Right ventricle myocardium inferior (tissue), 1 donor: ENCODE measurements at places on chromosomes 5 and 9.

- DNase-seq: no peak
Measured at GRCh38 chr5:37424441-37424840, 45.3 kb downstream of the WDR70 start.

DNA sequence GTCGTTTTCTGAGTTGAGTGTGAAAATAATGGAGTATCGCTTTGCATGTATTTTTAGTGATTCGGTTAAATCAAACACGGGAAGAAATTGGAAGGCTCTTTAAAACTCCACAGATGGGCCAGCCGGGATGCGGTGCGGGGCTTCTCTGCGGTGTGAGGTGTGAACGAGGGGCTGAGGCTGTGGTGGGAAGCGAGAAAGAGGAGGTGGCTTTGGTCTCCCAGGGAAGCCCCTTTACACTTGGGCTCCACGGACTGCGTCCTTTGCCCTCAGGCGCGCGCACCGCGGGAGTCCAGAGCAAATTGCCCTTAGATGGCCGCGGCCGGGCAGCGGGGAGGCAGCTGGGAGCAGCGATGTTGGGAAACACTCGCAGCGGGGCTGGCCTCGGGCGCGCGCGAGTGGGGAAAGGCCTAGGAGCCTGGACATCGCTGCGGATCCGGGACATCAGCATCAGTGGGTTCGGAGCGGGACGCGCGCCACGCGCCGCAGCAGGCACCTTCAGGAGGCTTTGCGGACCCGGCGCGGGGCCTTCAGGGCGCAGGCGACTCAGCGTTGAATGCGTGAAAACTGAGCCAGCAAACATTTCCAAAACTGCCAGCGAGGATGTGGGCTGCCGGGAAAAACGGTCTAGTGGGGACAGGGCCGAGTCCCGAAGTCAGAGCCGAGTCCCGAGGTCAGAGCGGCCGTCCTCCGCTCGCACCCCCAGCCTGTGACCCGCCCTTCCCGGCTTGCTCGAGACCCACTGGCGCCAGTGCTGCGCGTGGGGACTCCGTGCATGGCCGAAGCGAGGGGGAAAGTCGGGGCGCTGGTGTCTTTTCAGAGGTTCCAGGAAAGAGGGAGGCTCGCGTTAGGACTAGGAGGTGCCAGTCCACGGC is 6.5 kb downstream of the IRX1 start:
- no peak for DNase-seq

DNA sequence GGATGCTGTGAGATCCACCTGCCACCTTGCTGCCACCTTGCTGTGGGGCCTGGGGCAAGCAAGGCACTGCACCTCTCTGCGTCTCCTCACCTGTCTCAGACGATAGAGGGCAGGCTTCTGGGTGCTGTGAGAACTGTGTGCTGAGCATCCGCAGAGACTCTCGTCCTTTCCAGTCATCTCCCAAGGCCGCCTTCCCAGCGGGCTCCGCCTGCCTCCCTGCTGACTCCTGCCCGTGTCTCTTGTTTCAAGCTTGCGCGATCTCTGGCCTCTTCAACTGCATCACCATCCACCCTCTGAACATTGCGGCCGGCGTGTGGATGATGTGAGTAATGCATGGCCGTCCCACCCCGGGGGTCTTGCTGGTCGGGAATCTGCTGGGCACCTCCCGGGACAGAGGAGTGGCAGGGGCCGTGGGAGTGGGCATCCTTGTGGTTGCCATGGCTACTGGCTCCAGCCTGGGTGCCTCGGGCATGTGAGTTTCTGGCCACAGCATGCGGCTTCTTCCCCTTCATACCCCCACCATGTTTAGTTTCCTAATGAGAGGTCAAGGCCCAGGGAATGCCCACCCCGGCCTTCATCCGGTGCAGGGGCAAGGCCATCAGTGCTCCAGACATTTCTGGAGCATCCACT is 3.6 kb downstream of the CACFD1 start:
- no peak for DNase-seq

- DNase-seq: no peak
Measured at GRCh38 chr5:179731791-179732411, 721 bp upstream of the MAML1 start.

- DNase-seq: no peak
Measured at GRCh38 chr9:23290973-23291372, 535.1 kb downstream of the ELAVL2 start.

GRCh38 chr5:103938146-103938695 is 375.6 kb upstream of the NUDT12 start:
- DNase-seq: no peak

DNA sequence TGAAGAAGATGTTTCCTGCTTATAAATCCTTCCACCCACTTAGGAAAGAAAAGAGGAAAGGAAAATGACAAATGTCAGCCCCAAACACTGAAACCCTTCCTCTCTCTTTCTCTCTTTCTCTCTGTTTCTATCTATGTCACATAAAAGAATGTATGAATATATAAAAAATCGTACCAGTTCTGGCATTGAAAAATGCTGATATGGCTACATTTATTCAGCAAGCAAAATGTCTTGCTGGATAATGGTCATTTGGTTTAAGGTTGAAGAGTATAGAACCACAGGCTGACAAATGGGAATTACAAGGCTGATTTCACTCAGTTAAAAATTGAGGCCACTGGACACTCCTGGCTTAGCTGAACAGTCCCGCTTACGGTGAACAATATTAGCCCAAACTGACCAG is 335.9 kb downstream of the PARP8 start:
- no peak for DNase-seq

DNA sequence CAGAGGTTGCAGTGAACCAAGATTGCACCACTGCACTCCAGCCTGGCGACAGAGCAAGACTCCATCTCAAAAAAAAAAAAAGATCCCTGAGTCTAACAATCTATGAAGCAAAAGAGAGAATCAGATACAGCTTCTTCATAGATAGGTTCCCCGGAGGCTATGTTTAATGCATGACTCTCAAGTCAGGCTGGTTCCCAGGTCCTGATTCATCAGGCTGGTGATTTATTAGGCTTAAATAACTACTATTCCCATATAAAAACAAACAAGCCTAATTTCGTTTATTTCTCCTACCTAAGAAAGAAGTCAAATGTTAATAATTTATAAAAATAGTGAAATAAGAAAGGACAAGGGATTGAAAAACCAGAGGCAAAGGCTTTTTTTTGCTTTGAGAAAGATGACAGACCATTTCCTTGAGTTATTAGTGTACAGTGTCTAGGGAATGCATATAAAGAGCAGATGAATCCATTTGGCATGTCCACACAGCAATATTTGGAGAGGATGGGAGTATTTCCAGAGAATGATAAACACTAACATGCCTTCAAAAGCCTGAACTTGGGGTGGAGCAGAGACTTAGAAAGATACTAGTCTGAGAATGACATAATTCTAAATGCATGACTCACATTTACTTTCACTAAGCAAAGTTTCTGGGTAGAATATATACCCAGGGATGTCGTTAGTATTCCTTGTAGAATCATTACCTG is 115.3 kb downstream of the NREP start:
- DNase-seq: no peak

GRCh38 chr9:120710110-120710981 is 3.9 kb downstream of the MEGF9 start:
- DNase-seq: no peak

GRCh38 chr9:76417394-76417793 is 23.2 kb upstream of the RFK start:
- no peak for DNase-seq

GRCh38 chr5:95892784-95893354 is 68.8 kb downstream of the ELL2 start:
- DNase-seq: no peak

- no peak for DNase-seq
Measured at GRCh38 chr9:16645970-16646369, 224.5 kb downstream of the BNC2 start.

DNA sequence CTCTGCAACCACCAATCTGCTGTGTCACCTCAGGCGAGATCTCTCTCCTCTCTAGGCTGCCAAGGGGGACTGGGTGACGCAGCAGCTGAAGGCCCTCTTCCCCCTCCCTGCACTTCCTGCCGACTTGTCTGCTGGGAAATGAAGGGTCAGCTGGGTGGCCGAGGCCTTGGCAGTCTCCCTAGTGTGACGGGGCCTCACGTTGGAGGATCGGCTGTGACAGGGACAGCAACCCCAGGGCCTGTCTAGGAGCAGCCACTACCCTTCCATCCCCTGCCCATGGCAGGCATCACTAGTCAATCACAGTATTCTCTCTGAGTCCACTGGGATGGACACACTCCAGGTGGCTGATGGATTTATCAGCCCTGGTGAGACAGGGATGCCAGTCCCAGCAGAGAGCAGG is 107.3 kb upstream of the SARDH start:
- peak; percentile 86 for DNase-seq

DNA sequence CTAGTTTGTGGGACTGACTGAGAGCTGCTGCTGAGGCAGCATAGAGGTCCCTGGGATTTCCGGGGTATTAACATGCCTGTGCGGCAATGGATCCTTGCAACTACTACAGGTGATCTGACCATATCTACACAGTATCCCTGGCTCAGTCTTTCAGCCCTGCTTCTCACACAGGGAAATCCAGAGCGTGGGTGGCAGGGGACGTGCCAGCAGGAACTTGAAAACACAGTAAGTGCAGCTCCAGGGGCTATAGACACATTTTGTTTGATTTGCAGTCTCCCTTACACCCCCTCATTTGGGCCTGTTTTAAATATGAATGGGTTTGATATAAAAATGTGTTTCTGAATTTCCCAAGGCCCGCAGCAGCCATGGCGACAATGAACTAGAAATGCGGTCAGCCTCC is 209.5 kb downstream of the DCP2 start:
- DNase-seq: no peak

- no peak for DNase-seq
Measured at GRCh38 chr5:139494256-139494655, 11.7 kb upstream of the STING1 start.

DNA sequence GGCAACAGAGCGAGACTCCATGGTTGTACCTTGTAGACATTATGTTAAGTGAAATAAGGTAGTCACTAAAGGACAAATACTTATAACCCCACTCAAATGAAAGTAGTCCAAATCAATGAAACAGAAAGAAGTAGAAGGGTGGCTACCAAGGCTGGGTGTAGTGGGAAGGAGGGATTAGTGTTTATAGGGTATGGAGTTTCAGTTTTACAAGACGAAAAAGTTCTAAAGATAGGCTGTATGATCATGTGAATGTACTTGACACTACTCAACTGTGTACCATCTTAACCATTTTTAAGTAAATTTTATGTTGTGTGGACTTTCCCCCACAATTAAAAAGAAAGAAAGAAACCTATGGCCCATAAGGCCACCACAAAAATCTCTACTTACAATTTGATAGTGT is 32.2 kb downstream of the ALDH7A1 start:
- DNase-seq: no peak

DNA sequence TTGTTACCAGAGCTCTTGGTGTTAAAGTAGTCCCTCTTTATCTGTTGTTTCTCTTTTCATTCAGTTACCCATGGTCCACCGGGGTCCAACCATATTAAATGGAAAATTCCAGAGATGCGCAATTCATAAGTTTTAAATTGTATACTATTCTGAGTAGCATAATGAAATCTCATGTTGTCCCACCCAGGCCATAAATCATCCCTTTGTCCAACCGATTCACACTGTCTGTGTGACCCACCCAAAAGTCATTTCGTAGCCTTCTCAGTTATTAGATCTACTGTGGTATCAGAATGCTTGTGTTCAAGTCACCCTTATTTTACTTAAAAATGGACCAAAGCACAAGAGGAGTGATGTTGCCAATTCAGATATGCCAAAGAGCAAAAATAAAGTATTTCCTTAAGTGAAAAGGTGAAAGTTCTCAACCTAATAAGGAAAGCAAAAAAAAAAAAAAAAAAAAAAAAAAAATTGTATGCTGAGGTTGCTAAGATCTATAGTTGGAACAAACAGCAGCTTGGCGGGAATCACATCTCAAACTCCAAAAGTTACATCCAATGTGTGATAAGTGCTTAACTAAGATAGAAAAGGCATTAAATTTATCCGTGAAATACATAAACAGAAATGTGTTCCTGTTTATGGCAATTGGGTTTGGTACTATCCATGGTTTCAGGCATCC is 106.8 kb upstream of the GPBP1 start:
- no peak for DNase-seq

DNA sequence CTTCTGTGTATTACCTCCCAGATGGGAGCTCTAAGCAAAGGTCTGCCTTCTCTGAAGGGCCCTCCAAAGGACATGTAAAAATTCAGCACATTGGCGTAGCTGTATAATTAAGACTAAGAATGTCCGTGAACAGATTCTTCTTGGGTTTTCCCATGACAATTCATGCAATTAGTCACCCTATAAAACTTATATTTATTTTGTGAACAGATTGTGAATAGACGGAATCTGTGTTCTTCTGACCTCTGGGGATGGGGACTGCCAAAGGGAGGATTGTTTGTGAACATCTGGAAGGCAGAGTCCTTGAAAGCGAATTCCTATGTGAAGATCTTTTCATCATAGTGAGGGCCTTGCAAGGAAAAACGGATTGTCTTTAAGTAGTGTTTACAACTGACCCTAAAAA is 111.3 kb downstream of the EGFLAM start:
- no peak for DNase-seq

- DNase-seq: no peak
Measured at GRCh38 chr5:88845081-88845697, 37.8 kb downstream of the MEF2C start.

GRCh38 chr9:70263421-70263820 is 4.6 kb downstream of the SMC5 start:
- no peak for DNase-seq

DNA sequence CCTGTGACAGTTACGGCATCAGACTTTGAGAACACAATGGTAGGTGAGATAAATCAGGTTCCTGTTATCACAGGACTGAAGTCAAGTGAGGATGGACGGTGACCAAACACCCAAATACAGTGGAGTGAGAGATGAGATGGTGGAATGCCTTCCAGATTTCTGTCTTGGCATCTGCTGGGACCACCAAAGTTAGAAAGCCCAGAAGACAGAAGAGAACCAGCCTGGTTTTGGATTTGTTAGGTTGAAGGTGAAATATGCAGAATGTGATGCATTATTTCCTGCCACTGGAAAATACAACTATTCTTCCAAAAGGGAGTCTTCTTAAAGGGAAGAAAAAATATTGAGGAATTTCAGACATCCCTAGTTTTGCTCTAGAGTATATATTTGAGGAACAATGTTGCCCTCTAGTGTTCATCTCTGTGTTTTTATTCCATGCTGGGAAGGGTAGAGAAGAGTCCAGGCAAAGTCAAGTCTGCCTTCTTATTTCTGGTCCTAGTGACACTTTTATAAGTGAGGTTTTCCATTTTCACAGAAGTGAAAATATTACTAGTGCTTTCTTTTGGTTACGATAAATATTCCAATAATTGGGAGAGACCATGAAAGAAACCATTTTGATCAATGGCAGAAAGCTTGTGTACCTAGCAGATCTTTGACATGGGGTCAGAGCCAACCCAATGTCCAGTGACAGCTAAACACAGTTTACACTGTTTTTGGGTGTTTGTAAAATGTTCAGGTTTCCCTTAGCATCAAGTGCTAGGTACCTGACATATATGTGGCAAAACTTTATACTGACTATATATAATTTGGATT is 142.3 kb upstream of the ANKH start:
- no peak for DNase-seq

- DNase-seq: peak; percentile 45
Measured at GRCh38 chr9:132231019-132231701, 69.3 kb downstream of the NTNG2 start.
